ENCODE measurements at places on chromosomes 1 and 21.

DNA sequence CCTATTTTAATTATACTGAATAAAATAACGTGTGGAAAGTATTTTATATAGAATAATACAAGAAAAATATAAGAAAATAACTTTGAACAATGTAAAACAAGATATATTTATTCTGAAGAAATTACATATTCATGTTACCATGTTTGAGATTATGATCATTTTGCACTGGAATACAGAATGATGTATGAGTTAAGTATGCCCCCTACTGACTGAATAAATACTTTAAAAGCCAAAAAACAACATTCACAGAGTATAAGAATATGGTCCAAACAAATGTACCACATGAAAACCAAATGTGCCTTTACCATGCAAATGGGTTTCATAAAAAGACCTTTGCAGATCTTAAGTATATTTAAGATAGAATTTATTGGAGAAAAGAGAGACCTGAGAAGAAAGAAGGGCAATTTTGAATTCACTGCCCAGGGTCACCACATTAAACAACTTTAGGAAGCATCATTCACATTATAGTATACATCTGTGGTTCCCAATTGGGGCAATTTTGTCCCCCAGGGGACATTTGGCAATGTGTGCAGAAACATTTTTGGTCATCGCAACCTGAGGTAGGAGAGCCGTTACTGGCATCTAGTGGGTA is 136.6 kb upstream of the GFI1 start:
- DNase-seq, result no peak

DNA sequence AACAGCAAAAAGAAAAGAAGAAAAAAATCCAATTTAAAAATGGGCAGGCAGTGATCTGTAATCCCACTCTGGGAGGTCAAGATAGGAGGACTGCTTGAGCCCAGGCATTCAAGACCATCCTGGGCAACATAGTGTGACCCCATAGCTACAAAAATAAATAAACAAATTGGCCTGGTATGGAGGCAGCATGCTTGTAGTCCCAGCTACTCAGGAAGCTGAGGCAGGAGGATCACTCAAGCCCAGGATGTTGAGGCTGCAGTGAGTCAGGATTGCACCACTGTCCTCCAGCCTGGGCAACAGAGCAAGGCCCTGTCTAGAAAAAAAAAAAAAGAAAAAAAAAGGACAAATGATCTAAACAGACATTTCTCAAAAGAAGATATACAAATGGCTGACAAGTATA is 99.6 kb downstream of the EIF4G3 start:
- no peak for DNase-seq

- DNase-seq, result no peak
These were observed 15.2 kb downstream of the ZNF697 start for GRCh38 chr1:119632841-119633240.

DNA sequence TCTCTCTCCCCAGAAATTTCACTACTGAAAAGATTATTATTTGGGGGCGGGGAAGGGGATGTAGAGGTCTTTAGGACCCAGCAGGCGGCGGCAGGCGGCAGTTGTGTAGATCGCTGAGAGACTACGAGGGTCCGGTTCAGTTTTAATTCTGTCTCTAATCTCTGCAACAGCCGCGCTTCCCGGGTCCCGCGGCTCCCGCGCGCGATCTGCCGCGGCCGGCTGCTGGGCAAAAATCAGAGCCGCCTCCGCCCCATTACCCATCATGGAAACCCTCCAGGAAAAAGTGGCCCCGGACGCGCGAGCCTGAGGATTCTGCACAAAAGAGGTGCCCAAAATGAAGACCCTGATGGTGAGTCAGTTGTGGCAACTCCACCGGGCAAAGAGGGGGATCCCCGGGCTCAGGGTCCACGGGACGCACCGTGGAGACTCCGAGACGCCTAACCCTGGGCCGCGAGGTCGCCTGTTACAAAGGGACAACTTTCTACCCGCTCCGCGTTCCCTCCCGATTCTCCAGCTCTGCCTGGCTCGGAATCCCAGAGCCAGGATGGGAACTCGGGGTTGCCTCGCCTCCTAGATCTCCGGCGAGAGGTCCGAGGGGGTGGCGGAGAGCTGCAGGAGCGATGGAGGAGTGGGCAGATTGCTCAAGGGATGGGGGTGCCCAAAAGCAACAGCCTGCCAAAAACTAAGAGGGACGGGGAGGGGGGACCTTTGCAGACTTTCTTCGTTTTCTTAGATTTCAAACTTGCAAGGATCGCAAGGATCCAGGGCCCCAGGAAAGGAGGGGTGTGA is at the start of gene ST6GALNAC5:
ST6GALNAC5 (plus strand) TSS at position 139 of the 789 bp plus-strand sequence.
- DNase-seq, result no peak

GRCh38 chr1:165915480-165915879 is 88.1 kb downstream of the UCK2 start:
- DNase-seq, result no peak

DNA sequence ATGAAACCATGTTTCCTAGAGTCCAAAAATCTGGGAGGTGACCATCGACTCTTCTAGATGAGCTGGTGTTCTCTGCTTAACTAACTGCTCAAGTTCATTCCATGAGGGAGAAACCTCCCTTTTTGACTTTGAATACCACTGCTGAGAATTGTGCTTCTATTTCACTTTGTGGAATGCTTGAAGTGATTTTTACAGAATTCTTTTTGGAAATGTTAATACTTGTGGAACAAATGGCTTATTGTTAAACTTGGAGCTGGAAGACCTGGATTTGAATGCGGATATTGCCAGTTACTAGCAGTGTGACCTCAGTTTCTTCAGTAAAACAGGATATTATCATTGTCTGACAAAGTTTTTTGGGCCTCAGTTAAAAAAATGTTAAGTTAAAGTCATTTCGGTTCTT is 36.5 kb upstream of the APP start:
- no peak for DNase-seq

DNA sequence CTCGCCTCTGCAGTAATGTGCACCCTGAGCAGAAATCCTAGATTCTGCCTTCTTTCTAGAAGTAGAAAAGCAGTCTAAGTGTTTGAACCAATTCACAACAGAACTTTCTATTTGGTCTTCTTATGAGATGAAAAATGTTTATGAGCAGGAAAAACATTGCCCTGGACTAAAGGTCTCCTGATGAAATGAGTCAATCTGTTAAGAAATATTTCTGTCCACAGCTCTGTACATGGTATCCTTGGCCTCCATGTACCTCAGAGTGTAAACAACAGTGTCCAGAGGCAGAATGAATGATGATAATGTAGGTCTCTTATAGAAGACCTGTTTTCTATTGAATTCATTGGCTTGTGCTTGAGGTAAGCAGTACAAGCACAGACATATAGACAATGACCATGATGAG is 6.2 kb upstream of the APCS start:
- DNase-seq, result no peak

DNA sequence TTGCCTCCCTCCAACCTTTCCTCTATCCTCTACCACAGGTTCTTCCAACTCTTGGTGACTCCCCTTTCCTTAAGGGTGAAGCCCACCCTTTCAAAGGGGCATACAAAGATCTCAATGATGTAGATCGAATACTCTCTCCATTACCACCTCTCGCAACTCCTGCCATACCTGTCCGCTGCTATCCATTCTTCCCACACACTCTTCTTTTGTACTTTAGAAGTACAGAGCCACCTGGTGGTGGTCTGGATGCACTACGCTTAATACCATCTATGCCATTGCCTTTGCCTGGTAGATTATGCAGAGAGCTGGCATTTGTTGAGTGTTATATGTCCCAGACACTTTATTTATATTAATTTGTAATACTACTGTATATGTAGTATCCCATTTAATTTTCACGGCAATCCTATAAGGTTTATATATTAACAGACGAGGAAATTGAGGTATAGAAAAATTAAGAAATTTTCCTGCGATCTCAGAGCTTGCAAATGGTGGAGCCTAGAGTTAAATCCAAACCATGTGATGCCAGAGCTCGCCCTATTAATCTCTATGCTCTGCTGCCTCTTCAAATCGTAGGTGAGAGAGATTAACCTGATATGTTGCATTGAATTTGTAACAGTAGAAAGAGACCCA is 22.9 kb downstream of the TSHB start:
- no peak for DNase-seq
